NCI-H1105 (cell line): ENCODE measurements at places on chromosomes 3 and 15.

DNA sequence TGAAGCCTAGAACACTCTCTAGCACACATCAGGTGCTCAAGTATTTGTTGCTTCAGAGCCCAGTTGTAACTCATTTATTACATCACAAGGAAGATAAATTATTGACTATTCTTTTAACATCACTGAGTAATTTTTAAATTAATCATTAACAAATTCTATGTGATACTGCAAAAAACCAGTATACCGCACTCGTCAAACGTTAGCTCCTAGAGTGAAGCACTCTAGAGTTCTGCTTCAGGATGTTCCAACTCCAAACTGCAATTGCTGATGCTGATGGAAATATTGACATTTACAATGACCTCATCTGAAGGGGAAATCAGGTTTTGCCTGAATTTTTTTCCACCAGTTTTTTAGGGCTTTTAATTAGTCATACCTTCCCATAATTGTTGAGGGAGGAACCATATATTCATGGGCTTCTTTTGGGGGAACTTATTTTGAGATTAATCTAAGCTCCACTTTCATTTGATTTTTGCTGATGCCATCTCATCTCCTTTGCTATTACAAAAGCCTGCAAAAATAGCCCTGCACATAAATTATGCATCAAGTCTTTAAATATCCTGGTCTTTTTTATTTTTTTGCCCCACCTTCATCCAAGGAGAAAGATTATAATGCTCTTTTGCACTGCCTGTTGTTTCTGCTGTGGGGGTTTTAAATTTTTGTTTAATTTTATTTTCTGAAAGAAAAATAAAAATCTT, 123.0 kb upstream of the STAC start:
- DNase-seq: no peak

DNA sequence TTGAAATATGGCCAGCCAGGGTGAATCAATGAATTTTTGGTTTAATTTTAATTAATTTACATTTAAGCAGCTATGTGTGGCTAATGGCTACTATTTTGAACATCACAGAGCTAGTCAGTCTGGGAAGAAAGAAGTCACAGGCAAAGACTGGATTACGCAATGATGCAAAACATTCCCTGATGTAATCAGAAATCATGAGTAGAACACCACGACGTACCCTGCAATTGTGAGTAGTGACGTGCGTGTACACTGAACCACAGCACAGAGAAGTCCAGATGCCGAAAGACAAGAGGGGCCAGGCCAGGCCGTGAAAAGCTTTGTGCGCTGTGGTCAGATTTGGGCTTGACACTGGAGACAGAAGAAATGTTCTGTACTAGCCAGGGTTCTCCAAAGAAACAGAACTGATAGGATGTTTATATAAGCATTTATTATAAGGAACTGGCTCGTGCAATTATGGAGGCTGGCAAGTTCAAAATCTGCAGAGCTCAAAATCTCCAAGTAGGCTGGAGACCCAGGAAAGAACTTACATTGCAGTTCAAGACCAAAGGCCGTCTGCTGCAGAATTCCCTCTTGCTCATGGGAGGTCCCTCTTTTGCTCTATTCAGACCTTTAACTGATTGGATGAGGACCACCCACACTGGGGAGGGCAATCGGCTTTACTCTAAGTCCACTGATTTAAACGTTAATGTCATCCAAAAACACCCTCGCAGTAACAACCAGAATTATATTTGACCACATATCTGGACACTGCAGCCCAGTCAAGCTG, 44.6 kb downstream of the SH3BP5 start:
- no peak for DNase-seq

GRCh38 chr3:128932516-128933212, 53.2 kb downstream of the ACAD9 start:
- no peak for DNase-seq

DNA sequence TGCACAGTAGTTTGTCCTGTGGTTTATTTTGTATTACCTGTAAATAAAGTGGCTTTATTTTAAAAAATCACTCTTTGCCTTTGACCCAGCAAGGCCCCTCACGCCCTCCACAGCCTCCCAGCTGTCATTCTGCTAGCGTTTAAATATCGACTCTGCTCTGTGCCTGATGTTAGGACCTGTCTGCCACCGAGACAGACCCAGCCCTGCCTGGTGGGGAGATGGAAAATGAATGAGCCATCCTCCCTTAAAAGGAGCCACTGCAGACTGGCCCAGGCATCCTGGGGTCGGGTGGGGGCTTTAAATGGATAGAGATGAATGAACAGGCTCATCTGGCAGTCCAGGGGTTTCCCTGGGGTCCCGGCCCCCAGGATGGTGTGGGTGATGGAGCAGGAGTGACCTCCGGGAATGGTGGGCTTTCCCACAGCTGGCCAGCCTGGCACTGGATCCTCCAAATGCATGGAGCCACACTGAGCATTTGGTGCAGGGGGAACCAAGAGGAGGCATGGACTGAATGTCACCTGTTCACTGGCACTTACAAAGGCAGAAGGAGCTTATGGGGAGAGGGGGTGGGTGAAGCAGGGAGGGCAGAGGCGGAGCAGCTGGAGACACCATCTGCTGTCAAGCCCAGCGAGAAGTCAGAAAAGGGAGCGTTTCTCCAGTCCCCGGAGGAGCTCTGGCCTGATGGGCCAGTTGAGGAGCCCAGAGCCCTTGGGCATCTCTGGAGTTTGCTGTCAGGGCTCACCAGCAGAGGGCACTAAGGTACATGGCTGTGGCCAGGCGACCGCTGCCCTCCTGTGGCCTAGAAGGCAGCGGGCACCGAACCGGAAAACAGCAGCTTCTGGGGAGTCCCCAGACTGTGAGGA, 11.9 kb downstream of the GRM2 start:
- peak; percentile 48 for DNase-seq

DNA sequence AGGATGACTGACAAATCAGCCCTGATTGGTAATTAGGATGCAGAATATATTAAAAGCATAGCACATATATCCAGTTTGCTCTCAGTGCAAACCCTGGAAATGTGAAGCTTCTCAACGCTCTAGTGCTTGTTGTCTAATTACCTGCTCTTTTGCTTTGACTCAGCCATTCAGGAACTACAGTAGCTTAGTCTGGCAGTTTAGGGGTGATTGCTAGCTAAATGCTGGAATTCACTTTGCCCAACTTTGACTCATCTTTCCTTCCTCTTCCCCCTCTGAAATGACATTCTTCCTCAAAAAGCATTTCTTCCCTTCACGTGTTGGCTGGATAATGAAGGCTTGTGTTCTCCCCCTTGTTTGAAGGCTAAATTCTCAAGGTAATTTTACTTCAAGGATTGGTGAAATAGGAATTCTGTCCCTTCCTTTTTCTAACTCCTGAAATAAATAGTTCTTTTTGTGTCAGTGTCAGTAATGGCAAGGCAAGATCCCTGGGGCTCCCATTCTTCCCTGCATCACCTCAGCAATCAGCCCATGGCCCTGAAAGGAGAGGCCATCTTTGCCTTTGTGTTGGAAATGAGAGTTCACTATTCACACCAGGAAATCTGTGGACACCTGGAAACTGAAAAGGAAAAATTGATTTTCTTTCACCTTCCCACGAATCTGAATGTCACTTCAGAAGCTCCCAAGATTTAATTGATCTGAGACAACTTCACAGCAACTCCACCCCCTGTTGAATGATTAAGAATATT, 103.6 kb downstream of the ECT2 start:
- DNase-seq: no peak
